ENCODE measurements at places on chromosomes 2 and 18.

DNA sequence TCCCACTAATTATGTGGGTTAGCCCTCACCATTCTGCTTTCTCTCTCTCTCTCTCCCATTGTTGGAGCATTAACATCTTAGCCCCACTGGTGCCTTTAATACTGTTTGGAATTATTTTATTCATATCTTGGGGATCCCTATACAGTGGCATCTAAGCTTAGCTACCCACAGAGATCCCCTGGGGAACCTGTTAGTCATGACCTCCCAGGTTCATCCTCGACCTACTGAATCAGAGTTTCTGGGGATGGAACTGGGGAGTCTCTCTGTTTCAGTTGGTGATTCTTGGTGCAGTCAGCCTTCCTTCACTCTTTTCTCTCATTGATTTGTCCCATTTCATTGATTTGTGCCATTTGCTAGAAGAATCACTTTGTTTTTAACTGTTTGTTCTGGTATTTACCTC, 137.3 kb downstream of the PLCL1 start:
- no peak for DNase-seq

GRCh38 chr2:190533968-190534309, 583 bp downstream of the NEMP2 start:
- DNase-seq: peak; percentile 66

DNA sequence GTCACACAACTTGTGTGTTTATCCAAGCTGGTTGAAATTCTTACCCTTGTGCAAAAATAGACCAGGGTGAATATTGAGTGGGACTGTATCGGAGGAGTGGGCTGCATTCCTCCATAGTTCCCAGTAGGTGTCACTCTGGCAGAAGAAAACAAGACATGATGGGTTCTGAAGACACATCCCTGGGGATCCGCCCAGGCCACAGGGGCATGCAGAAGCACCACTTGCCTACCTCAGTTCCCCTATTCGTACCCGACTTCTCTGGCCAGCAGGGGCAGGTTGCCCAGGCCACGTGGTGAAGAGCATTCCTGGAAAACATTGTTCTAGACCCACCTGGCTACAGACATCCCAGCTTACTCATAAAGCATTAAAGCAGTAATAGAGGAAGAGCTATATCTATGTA, 168.2 kb downstream of the FAM210A start:
- DNase-seq: peak; percentile 79

GRCh38 chr2:43222475-43223309, 3.7 kb downstream of the ZFP36L2 start:
- DNase-seq: peak; percentile 67

GRCh38 chr2:148876595-148877402, 1.8 kb downstream of the KIF5C start:
- DNase-seq: no peak

- no peak for DNase-seq
Observed at GRCh38 chr18:54209471-54210180, 14.8 kb downstream of the MBD2 start.
